ENCODE measurements at places on chromosomes 6 and 20.

- no peak for DNase-seq
Measured at GRCh38 chr6:42418724-42419123, 33.0 kb downstream of the TRERF1 start.

DNA sequence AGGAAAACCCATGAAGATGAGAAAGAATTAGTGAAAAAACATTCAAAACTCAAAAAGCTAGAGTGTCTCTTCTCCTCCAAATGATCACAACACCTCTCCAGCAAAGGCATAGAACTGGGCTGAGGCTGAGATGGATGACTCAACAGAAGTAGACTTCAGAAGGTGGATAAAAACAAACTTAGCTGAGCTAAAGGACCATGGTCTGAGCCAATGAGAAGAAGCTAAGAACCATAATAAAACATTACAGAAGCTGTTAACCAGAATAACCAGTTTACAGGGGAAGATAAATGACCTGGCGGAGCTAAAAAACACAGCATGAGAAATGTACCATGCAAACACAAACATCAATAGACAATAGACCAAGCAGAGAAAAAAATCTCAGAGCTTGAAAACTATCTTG is 904.1 kb upstream of the MANEA start:
- DNase-seq = no peak

DNA sequence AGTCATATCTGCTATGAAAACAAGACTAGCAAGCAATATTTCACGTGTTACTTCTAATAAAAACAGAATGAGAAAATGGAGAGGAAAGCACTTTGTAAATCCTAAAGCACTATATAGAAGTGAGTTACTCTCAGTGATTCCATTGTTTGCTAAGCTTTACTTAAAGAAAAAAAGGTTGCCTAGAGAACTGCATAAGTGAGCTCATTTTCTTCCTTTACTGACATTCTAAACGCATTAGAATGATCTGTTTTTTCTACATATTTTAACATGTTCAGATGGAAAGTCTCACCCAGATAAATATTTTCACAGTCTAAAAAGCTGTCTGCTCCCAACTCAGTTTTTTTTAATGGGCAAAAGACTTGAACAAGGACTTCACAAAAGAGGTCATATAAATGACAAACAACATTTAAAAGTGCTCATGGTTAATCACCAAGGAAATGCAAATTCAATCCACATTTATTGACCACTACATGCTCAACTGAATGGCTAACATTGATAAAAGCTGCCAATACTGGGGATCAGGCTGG is 52.9 kb upstream of the AKAP12 start:
- DNase-seq = no peak

- DNase-seq = peak; percentile 8
Measured at GRCh38 chr6:40276141-40276540, 311.0 kb downstream of the LRFN2 start.

- no peak for DNase-seq
Measured at GRCh38 chr6:35426074-35426473, 26.1 kb upstream of the FANCE start.

DNA sequence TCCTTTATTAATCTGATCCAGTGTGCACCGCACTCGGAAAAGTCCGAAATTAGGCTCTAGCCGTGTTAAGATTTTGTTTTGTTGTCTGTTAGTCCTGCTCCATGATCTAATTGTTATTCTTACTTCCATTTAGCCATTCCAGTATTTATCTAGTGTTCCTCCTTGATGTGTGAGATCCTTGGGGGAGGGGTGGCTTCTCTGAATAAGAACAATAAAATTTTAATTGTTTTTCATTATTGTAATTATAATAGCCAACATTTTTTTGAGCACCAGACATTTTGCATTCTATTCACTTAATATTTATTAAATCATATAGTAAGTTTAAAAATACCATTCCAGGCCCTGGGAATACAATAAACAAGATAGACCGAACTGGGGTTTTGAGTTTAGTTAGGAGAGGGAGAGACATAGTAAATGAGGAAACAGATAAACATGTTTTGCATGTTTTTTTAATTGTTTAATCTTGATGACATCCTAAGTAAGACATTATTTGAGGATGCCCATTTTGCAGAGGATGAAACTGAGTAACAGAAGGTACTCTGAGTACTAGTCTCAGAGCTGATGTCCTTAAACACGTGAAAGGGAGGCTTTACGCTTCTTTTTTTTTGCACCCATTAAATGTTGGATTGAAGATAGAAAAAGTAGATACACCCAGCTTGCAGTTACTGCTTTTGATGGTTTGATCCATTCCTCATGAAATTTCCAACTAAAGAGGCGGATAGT is 1.2 kb downstream of the CBFA2T2 start:
- DNase-seq = no peak

GRCh38 chr6:22668307-22668706 is 98.9 kb downstream of the HDGFL1 start:
- no peak for DNase-seq

GRCh38 chr20:11453430-11453829 is 464.3 kb upstream of the BTBD3 start:
- DNase-seq = no peak

- DNase-seq = no peak
Measured at GRCh38 chr20:42134265-42135098, 516.3 kb upstream of the CHD6 start.

DNA sequence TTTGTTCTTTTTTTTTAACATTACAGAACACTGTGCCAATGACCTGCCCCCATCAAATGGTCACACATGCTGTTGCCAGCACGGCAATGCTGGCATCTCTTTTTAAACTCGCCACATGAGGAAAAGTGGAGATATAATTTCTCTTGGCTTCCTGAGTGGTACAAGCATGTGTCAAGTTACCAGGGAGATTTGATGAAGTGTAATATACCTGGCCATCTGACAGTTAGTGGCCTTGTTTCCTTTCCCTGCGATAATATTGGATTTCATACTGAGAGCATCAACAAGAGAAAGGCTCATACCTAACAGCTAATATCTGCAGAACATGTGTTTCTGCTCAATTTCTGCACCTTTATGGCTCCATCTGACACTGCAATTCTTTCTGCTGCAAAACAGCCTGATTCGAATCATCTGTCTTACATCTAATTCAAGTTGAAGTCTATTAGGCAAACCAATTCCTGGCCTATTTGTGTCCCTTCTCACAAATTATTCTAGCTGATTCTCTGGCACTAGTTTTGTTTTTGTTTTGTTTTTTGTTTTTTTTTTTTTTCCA is 519.5 kb downstream of the PREX1 start:
- peak; percentile 34 for DNase-seq

GRCh38 chr6:131387562-131388447 is 185.2 kb upstream of the ARG1 start:
- no peak for DNase-seq

- DNase-seq = no peak
Measured at GRCh38 chr6:100268326-100268725, 196.4 kb downstream of the SIM1 start.

DNA sequence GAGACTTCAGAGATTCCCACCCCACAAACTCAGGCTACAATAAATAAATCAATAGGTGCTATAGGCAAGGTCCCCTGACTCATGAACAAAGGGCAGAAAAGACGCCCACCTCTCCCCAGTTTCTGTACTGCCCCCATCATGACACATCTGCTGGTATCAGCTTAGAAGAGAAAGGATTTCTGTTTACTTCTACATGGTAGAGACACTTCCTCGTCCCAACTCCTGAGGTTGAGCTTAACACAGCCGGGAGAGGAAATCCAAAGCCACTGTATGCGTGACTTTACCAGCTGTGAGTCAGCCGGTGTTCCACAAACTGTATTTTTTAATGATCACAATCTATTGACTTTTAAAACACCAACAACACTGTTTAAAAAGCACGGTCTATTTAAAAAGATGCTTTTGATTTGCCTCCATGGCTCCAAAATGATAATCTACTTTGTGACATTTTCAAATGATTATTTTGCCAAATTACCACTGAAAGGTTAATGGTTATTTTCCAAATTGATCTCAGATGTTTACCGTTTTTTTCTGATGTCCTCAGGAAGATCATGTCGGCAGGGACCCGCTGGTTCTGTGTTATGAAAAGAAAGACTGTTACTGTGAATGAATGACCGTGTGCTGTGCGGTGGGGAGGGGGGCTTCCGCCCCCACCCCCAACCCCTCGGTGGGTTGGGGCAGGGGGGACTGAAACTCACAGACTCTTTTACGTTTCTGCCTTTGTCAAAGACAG is 72.5 kb downstream of the ATP9A start:
- no peak for DNase-seq
